A673 (cell line): ENCODE measurements at places on chromosomes 12 and 14. TPM values are rescaled to one million over a fixed set of nuclear protein-coding genes. Genes with fewer than 3 reads are reported as not detected.
A peak's percentile ranks its signal among the peaks of the same experiment; 100 is the strongest.

- no peak for DNase-seq
These were observed 48.4 kb downstream of the GALNT4 start for GRCh38 chr12:89476232-89476631.

ASIC1 gene
- total RNA-seq = 2.7 and 5.5 TPM in 2 replicates

DNA sequence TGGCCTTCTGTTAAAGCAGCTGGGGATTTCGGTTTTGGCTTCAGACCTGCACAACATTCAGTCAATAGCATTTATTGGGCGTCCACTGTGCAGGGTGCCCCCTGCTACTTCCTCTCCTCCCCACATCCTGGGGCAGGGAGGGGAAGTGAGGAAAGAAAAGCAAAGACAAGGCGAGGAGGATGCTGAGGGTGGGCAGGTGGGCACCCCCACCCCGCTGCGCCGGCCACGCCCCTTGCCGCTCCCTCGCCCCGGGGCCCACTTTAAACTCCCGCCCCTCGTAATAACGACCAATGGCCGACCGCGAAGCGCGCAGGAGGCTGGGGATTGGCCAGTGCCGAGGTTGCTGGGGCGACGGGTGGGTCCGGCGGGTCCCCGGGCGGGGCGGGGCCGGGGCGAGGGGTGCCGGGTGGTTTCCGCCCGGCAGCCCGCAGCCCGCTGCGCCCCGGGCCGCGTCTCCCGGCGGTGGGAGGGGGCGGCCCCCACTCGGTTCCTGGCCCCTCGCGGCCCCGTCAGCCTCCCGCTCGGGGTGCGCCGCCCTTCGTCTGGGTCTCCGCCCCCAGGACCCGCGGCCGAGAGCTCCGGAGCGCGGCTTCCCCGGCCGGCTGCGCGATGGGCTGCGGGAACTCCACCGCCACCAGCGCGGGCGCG, at the start of gene C12orf75:
Gene C12orf75 (plus strand): TSS at position 409 of the 648 bp plus-strand sequence. CDS start 201 bp downstream, at position 610.
- peak; percentile 89 for DNase-seq

CELA1 gene
- not detected in 2 replicates for total RNA-seq

- DNase-seq = no peak
These were observed at the start of gene TNFAIP2 for GRCh38 chr14:103122947-103123633. TNFAIP2 (plus strand) TSS chr14:103123461; CDS start chr14:103126458, 2,997 bp downstream.

KSR2 gene
- 0.02 TPM in 1 of 2 replicates, not detected in the other for total RNA-seq

TSPAN8 gene
- total RNA-seq = 74.7 and 79.4 TPM in 2 replicates

GRCh38 chr14:66038212-66038611, 448.0 kb upstream of the CCDC196 start:
- no peak for DNase-seq

BRI3BP gene
- 24.1 and 26.0 TPM in 2 replicates for total RNA-seq

IFI27L2 gene
- 12.4 and 13.4 TPM in 2 replicates for total RNA-seq

- DNase-seq = no peak
These were observed 408 bp upstream of the KRT72 start for GRCh38 chr12:52601671-52602070.

DNA sequence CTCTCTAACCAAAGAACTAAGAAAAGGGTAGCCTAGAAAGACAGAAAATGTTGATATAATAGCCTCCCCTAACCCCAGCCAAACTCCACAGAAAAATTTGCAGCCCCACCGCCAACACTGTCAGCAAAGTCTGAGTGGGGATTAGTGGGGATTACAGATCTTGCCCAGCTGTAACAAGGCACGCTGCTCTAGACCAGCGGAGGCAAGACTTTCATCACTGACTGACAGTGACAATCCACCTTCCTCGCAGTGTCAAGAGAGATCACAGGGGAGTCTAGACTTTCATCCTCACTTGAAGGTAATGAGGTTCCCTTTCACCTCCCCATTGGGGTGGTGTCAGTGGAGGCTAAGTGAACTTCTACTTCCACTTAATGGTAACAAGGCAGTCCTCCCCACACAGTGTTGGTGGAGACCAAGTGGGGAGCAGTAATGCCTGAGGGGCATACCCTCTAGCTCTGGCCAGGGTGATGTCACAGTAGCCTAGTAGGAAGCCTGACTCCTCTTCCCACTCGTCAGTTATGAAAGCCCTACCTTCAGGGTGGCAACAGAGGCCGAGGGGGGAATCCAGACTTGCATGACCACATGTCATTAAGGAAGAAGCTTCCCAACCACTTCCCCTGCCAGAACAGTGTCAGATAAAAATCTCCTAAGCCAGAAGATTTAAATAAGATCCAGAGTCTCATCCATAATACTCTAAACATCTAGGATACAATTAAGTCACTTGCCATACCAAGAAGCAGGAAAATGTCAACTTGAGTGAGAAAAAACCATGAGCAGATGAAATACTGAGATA, 91.7 kb upstream of the RASSF8 start:
- peak; percentile 21 for DNase-seq

DNA sequence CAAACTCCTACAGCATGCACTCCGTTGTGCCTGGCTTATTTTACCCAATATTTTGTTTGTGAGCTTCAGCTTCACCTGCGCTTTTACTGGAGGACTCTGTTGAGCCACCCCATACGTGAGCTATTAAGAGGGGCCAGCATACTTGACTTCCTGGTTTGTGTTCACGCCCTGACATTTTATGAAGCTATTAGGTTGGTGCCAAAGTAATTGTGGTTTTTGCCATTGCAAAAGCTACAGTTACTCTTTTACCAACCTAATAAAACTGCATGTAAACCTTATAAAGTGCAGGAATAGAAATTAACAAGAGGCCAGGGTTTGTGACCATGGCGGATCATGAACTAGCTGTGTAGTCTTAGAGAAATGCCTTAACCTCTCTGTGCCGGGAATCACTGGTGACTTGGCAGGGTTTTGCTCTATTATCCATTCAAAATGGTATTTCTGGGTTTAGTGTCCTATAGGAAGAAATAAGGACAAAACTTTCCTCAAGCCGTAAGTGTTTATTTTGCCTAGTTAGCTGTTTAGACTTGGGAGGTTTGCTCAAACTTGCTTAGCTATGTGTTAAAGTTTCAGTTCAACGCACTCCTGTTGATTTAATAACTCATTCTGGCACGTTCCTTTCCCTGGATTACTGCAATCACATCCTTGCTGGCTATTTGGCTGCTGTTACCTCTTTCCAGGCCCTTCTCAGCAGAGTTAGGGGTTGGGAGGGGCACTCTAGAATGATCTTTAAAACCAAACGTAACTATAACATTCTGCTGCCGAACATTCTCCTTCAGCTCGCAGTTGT, 1027.6 kb downstream of the BCL11B start:
- no peak for DNase-seq

DNA sequence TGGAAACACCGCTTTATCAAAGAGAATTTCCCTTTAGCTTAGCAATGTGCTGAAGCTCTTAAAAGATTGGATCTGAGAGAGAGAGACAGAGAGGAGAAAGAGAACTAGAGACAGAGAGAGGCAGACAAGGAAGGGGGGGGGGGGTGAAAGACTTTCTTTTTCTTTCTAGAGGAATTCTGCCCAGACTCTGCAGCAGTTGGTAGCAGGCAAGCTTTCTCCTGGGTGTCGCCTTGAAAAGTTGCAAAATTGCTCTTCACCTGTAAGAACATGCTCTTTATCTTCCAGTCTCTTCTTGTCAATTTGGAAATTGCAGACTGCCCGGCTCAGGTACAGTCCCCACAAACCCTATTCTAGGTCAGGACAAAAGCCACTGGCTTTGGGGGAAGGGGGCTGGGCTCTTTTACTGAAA, 2.9 kb upstream of the OTX2 start:
- no peak for DNase-seq

- no peak for DNase-seq
These were observed 30.1 kb downstream of the CDKL1 start for GRCh38 chr14:50366589-50366988.

- no peak for DNase-seq
These were observed 440.3 kb downstream of the MED13L start for GRCh38 chr12:115837220-115837619.

DNA sequence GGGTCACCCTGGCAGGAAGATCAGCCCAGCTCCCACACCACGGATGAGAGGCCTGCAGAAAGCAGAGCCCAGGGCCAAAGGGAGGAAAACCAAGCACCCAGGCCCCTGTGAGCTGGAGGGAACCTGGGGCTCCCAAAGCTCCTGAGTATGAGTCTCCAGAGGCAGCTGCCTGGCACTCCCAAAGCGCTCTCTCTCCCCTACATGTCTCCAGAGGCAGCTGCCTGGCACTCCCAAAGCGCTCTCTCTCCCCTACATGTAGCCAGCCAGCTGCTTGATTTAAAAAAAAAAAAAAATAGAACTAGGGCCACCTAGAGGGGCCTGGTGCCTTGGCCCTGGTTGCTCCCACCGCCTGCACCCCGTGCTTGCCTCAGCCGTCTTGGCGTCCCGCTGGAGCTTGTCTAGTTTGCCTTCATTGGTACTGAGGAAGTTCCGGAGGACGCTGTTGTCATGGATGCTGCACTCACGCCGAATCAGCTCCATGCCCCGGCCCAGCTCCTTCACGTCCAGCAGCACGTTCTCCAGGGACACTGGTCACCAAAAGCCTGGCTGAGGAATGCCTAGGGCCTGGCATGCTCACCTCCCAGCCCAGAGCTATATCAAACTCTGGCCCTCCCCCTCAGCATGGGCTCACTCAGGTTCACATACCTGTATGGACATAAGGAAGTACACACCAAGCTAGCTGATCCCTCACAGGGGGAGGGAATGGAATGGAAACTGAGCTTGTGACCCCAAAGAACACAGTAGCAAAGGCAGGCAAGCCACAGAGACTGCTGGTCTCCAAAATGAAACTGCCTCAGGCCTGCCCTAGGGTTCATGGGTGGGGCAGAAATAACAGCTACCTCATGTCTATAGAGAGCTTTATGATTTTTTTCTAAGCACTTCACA, 24.7 kb downstream of the PRPF40B start:
- no peak for DNase-seq

HOXC12 gene
- total RNA-seq = 4.6 and 6.1 TPM in 2 replicates

DNA sequence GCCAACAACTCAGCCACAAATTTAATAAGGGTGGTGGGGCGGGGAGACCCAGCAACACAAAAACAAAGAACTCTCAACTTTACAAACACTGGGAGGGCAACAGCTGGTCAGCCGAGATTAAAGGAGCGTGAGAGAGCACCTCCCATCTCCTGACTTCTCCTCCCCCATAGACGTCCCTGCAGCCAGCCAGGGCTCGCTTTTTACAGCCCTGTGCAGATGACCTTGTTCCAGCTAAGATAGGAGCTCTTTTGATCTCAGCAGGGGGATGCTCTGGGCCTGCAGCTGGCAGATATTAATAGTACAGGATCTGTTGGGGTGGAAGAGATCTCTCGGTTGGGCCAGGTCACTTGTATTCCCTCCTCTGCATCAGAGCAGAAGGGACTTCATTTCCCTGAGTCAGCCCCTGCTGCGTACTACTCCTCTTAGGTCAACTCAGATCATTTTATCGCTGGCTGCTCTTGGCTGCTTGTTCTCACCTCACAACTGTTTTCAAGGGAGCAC, 475.8 kb downstream of the RAD51B start:
- no peak for DNase-seq

LRCOL1 gene
- total RNA-seq = not detected in 2 replicates

- DNase-seq = peak; percentile 35
These were observed 182.3 kb downstream of the NPAS3 start for GRCh38 chr14:33120966-33121365.

DNA sequence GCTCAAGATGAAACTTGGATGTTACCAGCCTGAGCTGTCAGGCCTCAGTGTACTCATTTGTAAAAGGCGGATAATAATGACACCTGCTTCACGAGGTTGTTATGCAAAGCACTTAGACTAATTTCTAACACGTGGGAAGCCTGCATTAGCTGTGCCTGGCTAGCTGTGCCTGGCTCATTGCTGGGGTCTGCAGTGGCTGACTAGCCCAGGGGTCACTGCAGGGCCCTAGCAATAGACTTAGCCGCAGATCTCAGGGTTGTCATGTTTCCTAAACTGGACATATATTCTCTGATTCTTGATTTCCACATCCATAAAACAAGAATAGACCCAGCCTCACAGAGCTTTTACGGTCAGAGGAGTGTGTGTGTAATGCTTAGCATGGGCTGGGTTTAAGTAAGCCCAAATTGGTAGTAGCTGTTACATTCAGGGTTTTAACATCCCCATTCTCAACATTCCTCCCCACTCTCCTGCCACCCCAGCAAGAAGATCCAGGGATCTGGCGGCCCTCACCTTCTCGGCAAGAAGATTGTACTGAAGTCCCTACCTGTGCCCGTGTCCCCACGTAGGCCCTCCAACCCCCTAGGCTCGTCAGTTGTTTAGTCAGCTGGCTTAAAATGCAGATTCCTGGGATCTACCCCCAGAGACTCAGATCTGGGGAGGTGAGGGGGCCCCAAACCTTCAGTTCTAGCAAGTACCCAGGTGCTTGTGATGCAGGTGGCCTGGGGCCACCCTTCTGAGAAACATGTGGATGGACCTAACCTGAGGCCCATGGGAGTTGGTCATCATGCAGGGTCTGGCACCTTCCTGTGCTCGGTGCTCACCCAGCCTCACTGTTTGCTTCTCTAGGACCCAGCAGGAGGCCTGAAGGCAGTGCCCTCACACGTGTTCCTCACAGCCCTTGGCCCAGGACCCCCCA, 8.6 kb downstream of the NR4A1 start:
- no peak for DNase-seq

GPD1 gene
- total RNA-seq = 0.58 and 1.3 TPM in 2 replicates

GRCh38 chr12:24328261-24328660, 378.8 kb upstream of the SOX5 start:
- peak; percentile 19 for DNase-seq

DNA sequence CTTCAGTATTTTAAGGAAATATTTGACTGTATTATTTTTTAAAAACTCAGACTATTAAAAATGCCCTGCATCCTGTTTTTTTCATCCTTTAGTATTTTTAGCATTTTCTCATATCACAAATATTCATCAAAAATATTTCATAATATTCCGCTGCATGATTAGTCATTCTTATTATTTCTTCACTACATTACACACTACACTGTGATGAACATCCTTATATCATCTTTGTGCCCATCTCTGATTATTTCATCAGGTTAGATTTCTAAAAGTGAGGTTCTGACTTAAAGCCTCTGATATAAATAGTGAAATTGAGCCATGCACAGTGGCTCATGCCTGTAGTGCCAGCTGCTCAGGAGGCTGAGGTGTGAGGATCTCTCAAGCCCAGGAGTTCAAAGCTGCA, 8.1 kb downstream of the COCH start:
- DNase-seq = no peak

GRCh38 chr12:20624718-20625117, 70.4 kb upstream of the SLCO1C1 start:
- peak; percentile 29 for DNase-seq

- DNase-seq = no peak
These were observed 3.5 kb upstream of the EIF5 start for GRCh38 chr14:103330536-103330935.

GRCh38 chr14:99668307-99669295, 15.5 kb upstream of the CYP46A1 start:
- no peak for DNase-seq
